ENCODE measurements at places on chromosomes 11 and 22.

DNA sequence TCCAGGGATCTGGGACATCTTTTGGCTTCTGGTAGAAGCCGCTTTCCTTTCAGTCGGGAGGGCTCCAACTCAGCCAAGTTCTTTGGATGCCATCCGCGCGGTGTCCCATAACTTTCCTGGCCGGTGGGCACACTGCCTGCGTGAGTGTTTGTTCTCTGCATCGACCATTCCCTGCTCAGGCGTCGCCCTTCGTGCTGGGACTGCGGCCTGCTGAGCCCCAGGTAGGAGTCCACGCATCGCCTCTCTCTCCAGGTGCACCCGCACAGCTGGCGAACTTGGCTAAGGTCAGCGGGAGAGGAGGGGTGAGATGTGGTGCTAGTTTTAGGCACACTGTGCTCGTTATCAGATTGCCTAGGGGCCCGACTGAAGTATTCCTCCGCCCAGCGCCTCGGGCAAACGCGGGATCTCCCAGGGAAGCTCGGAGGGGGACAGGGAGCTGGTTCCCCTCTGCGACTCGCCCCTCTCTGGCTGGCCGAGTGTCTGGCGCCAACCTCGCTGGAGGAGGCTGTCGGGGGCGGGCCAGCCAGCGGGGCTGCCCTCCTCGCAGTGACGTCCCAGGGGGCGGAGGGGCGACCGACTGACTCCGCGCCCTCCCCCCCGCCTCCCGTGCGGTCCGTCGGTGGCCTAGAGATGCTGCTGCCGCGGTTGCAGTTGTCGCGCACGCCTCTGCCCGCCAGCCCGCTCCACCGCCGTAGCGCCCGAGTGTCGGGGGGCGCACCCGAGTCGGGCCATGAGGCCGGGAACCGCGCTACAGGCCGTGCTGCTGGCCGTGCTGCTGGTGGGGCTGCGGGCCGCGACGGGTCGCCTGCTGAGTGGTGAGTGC is at the start of gene LAYN:
Gene LAYN, plus strand, starts transcription at position 607 of the 823 bp plus-strand sequence. Its CDS starts 124 bp downstream, at position 731.
- DNase-seq, result peak; percentile 33

- DNase-seq, result no peak
Observed at GRCh38 chr11:96215110-96215782, 127.7 kb downstream of the MAML2 start.

DNA sequence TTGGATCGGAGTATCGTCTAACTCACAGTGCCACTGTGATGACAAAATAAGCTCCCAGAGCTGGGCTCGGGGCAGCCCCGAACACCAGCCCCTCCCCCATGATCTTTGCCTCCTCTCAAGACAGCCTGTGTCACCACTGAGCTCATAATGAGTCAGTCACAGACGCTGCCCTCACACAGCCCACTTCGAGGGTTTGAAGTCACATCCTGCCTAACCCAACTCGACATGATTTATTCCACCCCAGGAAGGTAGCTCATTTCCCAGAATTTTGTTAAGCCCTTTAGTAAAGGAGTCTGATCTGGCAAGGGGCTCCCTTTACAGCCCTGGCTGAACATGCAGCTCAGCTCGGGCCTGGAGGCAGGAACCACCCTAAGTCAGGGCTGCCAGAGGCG is 22.8 kb downstream of the MYH9 start:
- DNase-seq, result peak; percentile 85

DNA sequence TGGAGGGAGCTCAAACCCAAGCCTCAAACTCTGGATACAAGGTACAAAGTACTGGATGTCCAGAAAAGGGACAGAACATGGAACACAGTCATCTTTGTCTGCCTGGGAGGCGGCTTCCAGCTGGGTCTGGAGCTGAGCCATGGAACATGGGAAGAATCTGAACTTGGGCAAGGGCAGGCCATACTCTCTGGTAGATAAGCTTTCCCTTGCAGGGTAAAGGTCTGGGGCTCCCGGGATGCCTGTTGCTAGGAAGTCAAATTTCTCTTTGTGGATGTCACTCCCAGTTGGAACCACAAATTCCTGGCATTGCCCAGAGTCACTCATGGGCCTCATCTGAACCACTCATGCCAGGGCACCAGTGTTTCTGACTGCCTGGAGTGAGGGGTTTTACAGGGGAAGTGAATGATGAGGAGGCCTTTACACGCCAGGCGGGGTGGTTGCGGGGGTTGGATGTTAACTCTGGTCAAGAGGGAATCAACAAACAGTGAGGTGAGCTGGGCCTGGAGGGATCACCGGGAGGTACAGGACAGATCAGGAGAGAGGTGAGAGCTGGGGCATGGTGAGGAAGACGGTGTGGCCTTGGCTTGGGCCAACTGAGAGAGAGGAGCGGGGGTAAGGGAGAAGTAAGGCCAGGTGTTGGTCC is 5.7 kb downstream of the FTH1 start:
- DNase-seq, result no peak

DNA sequence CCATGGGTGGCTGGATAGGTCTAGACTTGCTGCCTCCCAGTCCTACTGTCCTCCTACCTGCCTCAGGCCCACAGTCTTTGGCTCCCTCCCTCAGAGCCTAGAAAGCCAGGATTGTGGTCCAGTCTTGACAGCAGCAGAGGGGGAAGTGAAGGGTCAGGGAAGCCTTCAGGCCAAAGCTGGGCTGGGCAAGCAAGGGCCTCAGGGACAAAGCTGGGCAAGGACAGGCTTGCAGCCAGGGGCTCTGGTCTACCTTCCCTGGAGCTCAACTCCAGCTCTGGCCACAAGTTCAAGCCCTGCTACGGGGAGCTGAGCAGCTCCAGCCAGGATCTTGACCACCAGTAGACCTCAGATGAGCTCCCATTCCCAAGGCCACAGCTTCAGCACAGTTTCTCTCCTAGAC is 14.9 kb downstream of the LMO1 start:
- DNase-seq, result no peak

DNA sequence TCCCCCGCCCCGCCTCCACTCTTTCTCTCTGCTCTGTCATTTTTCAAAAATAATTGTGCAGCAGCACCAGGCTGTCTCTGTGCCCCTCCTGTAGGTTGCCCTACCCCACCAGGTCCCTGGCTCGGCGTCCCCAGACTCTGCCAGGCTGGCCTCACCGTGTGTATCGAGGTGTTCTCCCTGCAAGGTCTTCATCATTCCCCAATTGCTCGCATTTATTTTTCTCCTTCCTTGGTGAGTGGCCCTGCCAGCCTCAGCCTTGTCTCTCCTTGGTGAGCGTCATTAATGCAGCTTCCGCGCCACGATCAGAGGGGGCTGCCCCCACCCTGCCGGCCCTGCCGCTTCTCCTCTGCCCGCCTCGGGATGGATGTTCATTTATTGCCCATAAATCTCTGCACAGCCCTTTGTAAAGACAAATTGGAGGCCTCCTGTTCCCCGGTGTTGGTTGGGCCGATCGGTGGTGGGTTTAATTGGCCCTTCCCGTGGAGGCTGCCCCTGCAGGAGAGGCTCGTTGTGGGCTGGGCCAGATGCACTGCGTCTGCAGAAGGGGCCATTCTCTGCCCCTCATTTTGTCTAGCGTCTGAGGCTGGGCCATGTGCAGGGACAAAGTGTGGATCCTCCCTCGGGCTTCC is 33.2 kb downstream of the RTN4R start:
- DNase-seq, result no peak

- DNase-seq, result no peak
Observed at GRCh38 chr11:106925245-106925644, 93.0 kb downstream of the GUCY1A2 start.
